ENCODE measurements at places on chromosomes 7 and 10.

GRCh38 chr10:43305876-43306275, 39.0 kb upstream of the RASGEF1A start:
- no peak for DNase-seq

- no peak for DNase-seq
Measured at GRCh38 chr7:16804674-16805439, at the start of gene AGR2. Gene AGR2 (minus strand): TSS chr7:16804999. CDS start chr7:16801796, 3,203 bp downstream.

GRCh38 chr10:70352401-70353097, 29.9 kb downstream of the LRRC20 start:
- no peak for DNase-seq

DNA sequence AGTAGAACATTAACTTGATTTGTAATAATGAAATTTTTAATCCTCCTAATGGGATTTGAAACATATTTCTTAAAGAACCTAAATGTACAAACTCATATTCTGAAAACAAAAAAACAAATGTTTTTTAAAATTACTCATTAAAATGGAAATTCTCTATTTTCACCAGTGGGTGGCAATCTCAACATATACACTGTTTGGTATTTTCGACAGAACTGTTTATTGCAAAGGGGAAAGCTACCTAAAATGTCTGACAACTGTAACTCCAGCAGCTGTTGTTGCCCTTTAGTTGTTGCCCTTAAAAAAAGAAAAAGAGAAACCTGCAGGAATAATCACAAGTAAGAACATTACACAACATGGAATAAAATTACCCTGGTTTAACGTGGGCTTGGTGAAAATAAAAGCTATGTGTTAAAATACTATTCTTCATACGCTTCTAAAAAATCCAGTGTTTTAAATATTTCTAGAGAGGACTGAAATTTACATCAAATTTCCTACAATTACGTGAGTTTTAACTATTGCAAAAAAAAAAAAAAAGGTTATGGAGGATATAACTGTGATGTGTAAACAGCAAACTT, 54.5 kb downstream of the COL1A2 start:
- peak; percentile 54 for DNase-seq

- DNase-seq: peak; percentile 4
Measured at GRCh38 chr10:19488592-19489280, 327.5 kb upstream of the PLXDC2 start.

DNA sequence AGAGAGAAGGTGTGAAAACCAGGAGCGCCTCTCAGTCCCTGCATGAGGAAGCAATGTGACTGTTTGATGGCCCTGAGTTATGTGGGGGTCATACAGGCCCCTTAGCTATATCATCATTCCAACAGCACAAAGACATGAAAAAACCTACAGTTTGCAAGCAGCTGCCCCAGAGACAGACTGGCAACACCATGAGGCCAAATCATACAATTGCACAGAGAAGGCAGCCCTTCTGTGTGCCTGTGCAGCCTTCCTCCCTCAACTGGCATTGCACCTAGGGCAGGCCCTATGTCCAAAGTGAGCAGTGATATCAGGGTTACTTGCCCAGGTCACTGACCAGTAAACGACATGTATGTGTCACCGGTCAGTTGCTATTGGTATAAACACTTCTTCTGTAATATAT, 41.6 kb downstream of the GPRIN2 start:
- DNase-seq: no peak

DNA sequence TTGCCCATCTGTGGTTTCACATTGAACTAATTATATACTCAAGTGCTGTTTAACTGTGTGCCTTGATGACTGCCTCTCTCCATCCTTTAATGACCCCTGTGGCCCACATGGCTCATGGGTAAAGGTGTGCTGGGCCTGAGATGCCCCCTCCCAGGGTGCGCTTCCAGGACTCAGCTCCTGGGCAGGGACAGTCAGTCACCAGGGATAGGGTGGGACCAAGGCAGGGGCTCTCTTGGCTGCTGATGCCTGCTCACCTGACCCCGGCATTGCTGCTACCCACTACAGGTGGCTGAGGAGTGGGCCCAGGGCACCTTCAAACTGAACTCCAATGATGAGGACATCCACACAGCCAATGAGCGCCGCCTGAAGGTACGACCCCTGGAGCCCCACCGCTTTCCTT, 6.5 kb downstream of the ASL start:
- no peak for DNase-seq

GRCh38 chr7:2306688-2307087, 7.6 kb downstream of the SNX8 start:
- DNase-seq: no peak

DNA sequence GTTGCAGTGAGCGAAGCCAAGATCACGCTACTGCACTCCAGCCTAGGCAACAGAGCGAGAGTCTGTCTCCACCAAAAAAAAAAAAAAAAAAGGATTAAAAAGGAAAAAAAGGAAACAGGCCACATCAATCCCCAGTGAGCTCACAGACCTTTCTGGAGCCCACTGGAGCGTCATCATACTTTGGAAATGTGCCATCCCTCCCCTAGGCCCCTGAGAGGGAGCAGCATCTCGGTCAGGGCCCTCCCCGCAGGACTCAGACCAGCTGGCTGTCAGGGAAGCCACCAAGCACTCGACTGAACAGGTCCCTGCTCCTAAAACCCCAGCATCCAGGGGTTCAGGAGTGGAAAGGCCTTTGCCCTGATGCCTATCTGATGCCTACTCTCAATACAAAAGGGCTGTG, 97.9 kb upstream of the SH2B2 start:
- DNase-seq: no peak

- DNase-seq: peak; percentile 47
Measured at GRCh38 chr7:122674502-122674901, 24.4 kb downstream of the RNF133 start.

DNA sequence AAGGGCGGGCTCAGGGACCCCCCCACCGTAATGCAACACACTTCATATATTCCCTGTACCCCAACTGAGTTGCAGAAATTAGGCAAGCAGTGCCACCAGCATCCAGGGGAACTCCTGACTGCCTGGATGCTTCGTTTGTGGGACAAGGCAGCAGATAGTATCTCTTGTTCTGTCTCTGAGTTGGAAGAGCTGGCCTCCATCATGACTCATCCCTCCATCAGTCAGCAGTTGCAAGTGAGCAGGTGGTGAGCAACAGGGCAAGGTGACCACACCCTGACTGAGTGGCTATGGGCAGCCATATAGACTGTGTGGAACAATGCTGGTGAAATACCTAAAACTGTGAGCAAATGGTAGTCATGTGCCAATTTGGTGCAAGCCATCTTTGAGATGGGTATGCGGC, 22.8 kb upstream of the ADAMTS14 start:
- DNase-seq: peak; percentile 74

DNA sequence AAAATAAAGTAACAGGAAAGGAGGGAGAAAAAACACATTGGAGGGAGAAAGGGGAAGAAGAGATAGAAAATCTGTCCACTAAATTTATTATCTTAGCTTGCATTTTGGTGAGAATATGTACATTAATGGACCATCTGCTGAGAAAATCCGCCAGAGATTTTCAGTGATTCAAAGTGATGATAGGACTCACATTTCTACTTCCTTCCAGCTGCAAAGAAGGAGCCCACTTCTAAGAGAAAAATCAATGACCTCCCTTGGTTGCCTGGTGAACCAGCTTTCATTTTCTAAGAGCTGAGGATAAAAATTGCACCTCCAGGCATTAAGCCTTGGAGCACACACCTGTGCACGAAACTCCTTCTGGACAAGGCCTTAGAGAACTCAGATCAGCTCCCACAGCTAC, 404.3 kb downstream of the SFMBT2 start:
- no peak for DNase-seq

DNA sequence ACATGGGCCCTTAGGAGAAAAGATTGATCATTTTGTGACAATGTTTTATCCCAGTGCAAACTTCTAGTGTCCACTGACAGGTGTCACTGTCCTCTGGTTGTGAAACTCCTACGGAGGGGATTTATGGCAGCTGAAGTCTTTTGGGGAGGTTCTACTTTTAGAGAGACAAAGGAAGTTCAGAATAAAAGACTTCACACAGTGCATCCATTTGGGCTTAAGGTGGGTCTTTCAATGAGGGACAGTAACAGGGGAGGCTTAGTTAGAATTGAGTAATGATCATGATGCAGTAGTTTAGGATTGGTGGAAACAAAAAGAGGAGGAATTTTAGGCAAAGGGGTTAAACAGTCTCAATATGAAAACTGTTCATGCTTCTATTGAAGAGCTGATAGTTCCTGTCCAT, 501.1 kb upstream of the NRP1 start:
- no peak for DNase-seq

DNA sequence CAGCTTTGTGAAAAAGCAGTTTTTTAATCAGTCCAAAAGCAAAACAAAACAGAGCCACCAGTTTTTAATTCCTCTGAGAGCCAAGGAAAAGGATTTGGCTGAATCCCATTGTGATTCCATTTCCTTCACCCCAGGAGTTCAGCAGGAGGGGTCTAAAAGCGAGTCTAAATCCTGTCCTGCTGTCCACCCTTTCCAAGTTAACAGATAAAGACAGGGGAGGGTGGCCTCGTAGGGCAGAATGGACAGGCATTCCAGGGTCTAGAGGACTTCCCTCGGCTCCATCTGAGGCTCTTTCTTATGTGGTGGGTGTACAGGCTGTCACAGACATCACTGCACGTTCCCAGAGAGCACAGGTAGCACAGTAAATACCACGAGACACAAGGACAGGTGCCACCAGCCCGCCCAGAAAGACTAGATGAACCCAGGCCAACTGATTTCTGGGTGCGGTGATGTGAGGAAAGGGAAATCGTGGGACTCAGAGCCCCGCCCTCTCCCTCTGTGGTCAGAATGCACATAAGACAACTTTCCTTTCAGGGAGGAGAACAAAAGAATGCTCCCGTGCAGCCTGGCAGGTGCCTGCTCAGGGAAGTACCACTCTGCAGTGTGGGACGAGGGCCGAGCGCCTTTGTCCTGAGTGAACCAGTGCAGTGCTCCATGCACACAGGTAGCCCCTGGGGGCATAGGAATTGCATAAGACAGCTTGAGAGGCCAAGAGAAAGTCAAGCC, 119.7 kb downstream of the ABLIM1 start:
- DNase-seq: no peak

DNA sequence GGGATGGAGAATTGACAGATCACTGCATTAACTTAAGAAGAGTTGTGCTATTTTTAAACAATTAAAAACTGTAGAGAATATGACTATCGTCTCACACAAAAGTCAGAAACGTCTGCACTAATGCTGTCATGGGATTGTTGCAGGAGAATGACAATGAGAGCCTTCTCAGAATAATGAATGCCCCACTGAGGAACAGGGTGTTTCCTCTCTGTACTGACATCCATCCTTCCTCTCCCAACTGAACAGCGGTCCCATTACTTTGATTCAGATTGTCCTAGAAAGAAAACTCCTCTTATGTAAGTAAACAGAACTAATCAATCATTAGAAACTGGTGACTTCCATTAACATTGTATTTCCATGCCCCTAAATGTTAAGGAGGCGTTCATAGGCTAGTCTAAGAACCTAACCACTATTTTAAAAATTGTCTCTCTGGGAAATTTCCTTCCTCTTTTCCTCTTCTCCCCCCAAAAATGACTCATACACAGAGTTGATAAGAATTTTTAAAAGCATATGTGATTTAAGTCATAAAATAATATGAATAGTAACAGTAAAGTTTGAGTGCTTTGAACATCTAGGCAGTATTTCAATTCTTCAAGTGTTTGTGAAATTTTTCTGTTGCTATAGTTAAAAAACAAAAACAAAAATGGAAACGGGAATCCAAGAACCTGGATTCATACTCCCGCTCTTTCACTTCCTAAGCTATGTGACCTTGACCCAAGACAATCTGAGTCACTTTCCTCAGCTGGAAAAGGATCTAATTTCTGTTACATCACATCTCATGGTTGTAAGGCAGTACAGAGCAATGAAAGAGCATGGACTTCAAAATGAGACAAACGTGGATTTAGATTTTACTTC, 12.7 kb upstream of the MACC1 start:
- DNase-seq: peak; percentile 94

DNA sequence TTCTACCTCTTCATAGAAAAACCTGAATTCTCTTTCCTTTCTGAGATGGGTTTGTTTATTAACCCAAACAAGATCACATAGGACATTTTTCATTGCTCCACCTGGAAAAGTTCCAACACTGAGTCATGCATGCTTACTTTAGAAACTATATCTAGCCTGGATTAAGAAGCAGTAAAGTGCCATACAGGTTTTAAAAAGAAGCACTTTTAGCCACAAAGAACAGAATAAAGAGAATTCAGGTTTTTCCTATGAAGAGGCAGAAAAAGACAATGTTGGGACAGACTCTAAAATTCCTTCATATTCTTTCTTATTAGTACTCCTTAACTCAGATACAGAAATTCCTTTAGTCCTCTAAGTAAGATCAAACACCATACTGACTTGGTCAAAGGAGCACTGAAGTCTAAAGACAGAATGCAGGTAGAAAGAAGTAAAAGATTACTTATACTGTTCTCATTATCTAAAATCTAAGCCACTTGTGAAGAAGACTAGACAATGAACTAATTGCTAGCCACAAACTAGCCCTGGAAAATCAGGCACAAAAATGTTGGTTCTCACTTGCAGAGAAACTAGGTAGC, 241.3 kb downstream of the ANK3 start:
- DNase-seq: peak; percentile 75

GRCh38 chr7:44845451-44845850, 2.4 kb downstream of the H2AZ2 start:
- DNase-seq: no peak

- no peak for DNase-seq
Measured at GRCh38 chr7:25722856-25723255, 429.1 kb upstream of the NFE2L3 start.

DNA sequence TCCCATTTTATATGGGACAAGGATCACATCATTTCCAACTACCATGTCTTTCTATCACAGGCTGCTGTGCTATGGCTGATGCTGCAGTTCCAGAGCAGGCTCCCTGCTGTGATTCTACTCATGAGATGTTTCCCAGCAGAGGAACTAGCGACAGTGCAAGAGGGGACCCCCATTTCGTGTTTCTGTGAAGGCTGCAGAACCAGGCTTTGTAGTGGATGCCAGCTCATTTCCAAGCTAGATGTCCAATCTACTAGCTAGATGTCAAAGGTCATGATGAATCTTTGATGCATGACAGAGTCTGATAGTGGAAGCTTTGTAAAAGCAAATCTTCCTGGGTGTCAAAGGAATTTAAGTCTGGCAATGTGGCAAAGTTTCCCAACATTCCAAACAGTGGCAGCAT, 21.2 kb upstream of the MYO3A start:
- DNase-seq: no peak

DNA sequence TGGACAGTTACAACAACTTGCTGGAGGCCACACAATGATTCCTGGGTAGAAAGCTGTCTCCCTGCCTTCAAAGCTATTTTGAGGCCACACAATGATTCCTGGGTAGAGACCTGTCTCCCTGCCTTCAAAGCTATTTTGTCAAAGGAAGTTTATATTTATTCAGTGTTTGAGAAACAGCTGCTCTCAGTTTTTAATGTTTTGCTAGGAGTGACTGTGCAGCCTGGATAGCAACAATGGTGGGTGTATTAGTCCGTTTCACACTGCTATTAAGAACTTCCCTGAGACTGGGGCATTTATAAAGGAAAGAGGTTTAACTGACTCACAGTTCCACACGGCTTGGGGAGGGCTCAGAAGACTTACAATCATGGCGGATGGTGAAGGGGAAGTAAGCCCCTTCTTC, 3.9 kb upstream of the SGPL1 start:
- DNase-seq: no peak

- no peak for DNase-seq
Measured at GRCh38 chr10:7706534-7707073, 3.5 kb downstream of the ITIH2 start.

Data from AG10803 (cell line).